ENCODE measurements at places on chromosomes 5 and 9.

GRCh38 chr9:35658968-35659220, 802 bp downstream of the CCDC107 start:
- no peak for DNase-seq

- no peak for DNase-seq
Observed at GRCh38 chr5:95808013-95808685, 14.4 kb downstream of the GLRX start.

DNA sequence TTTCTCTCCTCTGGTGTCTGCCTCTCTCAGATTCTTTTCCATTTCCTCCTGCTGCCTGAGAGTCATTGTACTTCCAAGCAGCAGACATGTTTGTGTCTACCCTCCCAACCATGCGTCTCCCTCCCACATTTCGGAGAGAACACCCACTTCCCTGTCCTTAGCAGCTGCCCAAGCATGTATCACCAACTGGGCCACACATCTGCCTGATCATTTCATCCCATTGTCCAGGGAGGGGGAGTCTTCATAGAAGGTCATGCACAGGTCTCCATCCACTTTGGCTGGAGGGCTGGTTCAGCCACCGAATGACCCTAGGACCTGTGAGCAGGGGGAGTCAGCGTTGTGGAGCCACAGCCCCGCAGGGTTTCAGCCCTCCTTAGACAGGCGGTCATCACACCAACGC, 75.4 kb downstream of the MAP1B start:
- DNase-seq: no peak

GRCh38 chr9:2874001-2874750, 30.3 kb upstream of the PUM3 start:
- DNase-seq: no peak

DNA sequence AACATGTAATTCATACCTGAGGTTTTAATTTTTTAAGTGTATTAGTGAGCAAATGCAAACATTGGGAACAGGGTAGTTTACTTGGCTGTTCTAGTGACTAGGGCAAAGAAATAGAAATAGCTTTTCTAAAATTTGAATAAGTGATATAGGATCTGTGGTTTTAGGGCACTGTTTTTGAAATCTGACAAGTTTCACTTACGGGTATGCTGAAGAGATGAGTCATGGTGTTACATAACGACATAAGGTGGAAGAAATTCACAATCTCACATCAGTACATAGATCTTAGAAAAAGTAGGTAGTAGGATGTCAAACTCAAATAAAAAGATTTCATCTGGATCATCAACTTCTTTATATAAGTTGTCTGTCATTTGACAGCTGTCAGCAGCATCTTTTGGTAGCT, 772.3 kb downstream of the MAT2B start:
- no peak for DNase-seq

DNA sequence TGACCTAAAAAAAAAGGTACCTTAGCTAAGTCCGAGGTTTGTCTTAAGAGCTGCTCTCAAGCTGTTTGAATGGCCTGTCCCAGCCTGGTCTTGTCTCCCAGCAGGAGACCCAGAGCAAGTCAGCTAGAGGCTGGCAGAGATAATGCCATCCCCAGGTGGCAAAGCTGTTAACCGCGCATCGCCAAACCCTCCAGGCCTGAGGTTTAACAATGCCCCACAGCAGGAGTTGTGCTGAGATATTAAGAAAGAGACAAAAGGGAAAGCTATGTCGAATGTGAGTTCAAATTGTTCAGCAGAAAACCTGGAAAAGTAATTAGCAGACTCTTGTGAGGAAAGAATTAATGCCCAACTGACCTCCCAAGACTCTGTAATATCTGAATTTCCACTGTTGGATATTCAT, 187.1 kb downstream of the FSTL4 start:
- DNase-seq: no peak

DNA sequence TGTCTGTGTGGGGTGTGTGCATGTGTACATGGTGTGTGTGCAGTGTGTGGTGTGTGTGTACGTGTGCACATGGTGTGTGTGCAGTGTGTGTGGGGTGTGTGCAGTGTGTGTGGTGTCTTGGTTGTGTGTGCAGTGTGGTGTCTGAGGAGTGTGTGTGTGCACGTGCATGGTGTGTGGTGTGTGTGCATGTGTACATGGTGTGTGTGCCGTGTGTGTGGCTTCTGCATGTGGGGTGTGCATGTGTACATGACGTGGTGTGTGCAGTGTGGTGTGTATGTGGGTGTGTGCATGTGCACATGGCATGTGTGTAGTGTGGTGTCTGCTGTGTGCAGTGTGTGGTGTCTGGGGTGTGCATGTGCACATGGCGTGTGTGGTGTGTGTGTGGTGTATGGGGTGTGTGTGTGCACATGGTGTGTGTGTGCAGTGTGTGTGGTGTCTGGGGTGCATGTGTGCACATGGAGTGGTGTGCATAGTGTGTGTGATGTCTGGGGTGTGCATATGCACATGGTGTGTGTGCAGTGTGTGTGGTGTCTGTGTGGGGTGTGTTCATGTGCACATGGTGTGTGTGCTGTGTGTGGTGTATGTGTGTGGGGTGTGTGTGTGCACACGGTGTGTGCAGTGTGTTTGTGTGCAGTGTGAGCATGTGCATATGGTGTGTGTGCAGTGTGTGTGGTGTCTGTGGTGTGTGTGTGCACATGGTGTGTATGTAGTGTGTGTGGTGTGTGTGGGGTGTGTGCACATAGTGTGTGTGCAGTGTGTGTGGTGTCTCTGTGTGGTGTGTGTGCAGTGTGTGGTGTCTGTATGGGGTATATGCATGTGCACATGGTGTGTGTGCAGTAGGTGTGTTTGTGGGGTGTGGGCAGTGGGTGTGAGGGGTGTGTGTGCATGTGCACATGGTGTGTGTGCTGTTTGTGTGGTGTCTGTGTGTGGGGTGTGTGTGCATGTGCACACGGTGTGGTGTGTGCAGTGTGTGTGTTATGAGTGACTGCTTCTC, 40.6 kb upstream of the ZNG1F start:
- DNase-seq: no peak

GRCh38 chr5:126301056-126301455, 122.2 kb upstream of the GRAMD2B start:
- no peak for DNase-seq

- DNase-seq: no peak
Observed at GRCh38 chr9:76687861-76688391, 76.3 kb upstream of the PCA3 start.

DNA sequence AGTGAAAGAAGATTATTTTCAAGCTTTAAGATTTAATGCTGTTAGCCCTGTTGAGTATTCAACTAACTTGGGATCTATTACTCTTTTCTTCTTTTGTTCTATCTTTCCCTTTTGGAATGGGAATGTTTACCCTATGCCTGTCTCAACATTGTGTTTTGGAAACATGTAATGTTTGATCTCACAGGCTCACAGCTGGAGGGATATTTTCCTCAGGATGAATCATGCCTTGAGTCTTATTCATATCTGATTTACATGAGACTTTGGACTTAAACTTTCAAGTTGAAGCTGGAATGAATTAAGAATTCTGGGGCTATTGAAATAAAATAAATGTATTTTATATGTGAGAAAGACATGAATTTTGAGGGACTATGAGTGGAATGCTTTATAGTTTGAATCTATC, 607.8 kb upstream of the PTGER4 start:
- DNase-seq: no peak

- no peak for DNase-seq
Observed at GRCh38 chr9:108297073-108297472, 558.7 kb downstream of the ACTL7B start.

All from stimulated activated CD8-positive, alpha-beta memory T cell treated with anti-CD3 and anti-CD28 coated beads, Interleukin-4, amount 100 ng/mL, for 1 hour (primary cell).